ENCODE measurements at places on chromosomes 12 and 14.

DNA sequence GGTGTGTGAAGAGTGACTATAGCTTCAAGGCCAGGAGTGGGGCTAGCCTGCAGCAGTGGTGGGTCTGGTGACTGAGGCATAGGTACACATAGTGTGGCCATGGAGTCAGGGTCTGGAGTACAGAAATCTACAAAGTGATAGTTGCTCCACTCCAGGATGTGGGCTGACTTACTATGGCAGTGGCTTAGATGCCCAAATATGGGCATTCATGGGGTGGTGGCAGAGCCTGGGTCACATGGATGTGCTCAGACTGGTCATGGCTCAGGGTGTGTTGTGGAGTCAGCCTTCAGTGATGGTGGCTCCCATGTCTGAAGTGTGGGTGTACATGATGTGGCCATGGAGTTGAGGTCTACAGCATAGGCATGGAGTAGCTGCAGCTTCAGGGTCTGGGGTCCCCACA lies 27.3 kb downstream of the CLEC6A start:
- peak; percentile 51 for DNase-seq

DNA sequence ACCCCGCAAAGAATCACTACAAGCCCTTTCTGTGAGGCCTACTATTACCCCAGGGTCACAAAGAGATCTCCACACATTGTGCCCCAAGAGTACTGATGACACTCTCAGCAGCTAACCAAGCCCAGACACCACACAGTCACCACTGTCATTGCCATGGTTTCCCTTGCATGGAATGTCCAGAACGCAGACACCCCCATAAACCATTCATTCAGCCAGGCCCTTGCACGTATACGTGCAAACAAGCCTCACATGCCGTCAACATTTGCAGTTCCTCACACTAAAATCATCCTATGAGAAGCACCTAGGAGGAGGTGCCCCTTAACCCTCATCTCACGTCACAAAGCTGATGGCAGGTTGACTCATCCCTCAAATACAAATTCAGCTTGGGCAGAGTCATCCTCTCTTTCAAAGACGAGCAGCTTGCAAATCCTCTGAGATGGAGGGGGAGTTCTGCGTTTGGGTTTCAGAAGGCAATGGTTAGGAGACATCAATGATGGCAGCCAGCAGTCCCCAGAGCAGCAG lies 17.1 kb upstream of the KRT77 start:
- no peak for DNase-seq

DNA sequence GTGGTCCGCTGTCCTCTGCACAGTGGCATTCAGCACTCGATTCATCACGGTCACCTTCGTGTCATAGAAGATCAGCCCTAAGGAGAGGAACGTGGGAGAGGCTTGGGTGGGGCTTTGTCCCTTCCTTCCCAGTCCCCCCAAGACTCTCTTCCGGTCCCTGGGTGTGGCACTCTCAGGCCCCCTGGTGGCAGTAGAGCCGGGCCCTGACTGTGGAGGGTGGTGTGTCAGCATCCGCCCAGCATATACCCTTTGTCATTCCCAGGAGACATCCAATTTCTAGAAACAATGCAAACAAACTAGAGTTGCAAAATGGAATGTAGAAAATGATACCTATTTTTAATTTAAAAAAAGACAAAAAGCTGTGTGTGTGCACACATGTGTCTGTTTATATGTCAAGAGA lies 45.0 kb downstream of the TRAFD1 start:
- peak; percentile 51 for DNase-seq

DNA sequence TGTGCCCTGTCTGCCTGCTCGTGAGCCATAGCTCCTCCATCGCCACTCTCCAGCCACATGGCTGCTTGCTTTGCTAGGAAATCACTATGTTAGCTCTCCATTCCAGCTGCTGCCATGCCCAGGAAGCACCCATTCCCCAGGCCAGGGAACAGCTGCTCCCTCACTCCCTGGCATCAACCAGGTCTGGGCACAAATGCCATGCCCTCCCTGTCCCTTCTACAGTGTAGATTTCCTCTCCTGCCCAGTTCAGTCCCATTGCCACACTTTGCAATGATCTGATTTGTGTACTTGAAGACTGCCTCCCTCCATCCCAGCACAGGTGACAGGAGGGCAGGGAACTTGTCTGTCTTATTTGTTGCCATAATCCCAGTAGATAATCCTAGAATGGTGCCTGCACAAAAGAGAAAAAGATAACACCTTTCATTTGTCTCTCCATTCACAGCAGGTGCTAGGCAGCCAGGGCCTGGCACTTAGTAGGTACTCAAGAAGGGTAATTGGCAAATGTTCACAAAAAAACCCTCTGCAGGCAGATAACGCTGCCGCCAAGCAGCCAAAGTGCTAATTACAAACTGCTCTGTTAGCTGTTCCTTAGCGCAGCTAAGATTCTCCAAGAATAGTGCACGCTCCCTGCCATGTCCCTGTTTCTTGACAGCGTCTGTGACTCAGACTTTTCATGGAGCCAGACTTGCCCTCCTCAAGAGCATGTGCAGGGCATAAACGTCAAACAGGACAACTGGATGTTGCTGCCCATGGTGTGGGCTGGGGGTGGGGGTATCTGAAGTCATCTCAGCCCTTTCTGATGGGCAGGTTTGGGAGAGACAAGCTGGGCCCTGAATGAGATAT lies 69.1 kb downstream of the ARL6IP4 start:
- no peak for DNase-seq

DNA sequence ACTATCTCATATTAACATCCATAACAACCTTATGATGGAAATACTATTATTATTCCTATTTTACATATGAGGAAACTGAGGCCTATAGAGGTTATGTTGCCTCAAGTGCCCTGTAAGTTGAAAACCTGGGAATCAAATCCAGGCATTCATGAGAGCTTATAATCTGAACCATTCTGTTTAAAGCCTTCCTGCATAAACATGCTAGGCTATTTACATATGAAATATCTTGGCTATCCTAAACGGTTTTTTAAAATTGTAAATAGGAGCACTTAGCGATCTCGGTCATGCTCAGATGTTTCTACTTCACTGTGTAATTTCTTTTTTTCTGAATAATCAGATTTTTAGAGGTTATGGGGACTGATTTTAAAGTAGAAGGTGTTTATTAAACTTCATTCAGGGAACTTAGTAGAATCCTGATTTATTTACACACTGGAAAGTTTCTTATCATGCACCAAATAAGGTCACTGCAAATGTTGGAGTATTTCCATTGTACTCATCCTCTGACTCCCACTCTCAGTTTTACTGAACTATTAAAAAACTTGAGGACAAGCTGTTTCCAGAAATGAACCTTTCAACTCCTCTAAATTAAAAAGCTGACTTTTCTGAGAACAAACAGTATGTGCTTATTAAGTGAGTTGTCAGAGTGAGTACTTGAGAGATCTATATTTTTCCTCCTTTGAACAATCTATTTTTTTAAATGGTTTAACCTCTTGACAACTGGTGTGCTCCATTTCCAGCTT lies 141.7 kb downstream of the PIK3C2G start:
- no peak for DNase-seq

GRCh38 chr12:45522227-45522626 lies 207.3 kb upstream of the ARID2 start:
- DNase-seq: no peak

DNA sequence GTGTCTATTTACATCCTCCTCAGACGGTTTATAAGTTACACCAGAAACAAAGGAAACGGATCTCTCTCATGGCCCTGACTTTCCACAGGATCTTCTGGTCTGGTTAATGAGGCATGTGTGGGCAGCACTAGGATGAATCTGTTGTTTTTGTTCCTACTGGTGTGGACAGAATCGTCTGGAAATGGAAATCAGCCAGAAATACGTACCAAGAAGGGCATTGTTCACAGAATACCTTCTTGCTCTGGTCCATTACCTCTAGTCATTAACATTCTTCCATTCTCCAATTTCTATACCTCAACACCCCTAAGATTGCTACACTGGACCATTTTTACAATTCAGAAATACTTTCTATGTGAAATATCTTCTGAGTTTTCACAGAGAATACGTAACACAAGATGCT lies 86.0 kb downstream of the TPH2 start:
- DNase-seq: no peak

DNA sequence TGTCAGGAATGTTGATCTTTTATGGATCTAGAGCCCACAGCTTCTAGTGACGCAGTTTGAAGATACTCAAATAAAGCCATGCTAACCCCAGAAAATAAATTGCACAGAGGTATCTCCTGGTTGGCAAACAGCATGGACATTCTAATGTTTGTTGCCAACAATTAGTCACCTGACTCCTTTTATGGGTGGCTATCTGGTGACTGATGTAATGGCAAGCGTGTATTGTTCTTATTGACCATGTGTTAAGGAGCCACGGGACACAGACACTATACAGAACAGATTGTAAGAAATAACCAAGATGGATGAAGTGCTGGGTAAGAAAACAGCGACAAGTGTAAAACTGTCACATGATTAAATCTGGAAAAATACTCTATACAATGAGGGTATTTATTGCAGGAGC lies 401.3 kb upstream of the PDE3A start:
- DNase-seq: no peak

DNA sequence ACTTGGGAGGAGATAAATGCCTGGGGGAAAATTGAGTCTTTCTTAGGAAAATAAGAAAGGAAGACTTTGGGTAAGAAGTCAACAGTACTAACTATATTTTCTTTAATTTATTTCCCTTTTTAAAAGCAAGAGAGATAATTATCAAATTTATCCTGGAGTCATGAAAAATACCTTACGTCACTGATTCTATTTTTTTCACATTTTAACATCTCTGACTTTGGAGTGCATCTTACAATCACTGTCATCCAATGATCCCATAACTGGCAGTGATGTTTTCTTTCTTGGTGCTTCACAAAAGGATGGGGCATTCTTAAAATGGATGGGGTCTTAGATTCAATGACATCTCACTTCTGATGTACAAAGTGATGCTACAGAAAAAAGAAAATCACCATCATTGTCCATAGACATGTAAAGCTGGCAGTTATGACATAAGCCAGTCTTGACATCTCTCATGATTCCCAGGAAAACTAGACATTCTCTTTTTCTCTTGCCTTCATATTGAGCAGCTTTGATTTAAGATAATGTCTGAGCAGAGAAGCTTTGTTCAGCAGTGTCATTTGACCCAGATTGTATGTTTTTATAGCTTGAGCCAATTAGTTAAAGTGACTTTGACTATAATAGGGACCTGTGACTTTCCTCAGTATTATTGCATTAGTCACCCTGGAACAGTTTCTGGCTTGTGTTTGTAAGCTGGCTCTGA lies 236.2 kb downstream of the EGLN3 start:
- no peak for DNase-seq

GRCh38 chr12:113082486-113083148 lies 26.1 kb downstream of the DTX1 start:
- no peak for DNase-seq

- DNase-seq: peak; percentile 44
Observed at GRCh38 chr14:64891839-64892375, 12.2 kb upstream of the SPTB start.

DNA sequence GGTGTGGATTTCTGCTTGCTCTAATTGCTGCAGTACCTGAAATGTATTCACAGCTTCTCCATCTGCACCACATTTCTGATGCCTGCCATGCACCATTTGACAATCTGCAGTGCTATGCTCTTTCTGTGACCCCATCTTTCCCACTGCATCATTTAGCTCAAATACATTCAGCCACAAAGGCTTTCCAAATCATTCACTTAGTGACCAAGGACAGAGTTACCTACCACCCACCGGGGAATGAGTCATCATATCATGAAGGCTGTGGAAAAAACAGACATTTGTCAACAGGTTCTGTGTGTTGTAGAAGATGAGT lies 465.5 kb upstream of the ATP2B1 start:
- DNase-seq: peak; percentile 49

GRCh38 chr14:67620217-67620785 lies 581 bp downstream of the ARG2 start:
- DNase-seq: no peak

GRCh38 chr12:129941618-129942017 lies 37.8 kb upstream of the TMEM132D start:
- DNase-seq: no peak

- no peak for DNase-seq
Observed at GRCh38 chr14:44163946-44164345, 343.1 kb downstream of the FSCB start.

DNA sequence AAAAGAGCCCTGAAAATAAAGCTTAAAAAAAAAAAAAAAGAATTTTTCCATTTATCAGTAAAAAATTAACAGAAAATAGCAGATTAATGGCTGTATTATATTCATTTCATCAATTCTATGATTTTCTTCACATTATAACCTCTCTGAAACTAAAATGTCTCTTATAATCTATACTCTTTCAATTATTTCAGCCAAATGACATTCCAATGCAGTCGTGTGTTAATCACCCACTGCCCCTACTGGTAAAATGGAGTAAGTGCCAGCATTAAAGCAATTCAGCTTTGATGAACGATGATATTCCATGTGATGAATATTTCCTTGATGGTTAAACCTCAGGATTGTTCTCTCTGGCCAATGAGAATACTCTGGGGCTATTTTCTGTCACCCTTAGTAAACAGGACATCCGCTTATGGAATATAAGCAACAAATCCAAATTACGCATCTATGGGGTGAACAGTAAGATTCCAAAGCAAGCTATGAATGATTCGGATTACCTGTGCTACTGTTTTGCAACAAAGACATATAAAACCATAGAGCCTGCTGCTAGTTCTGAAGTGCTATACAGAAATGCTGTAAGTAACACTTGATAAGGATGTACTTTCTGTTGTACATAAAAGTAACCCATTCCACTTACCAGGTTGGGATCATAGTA lies 20.3 kb upstream of the SYCP3 start:
- DNase-seq: no peak

DNA sequence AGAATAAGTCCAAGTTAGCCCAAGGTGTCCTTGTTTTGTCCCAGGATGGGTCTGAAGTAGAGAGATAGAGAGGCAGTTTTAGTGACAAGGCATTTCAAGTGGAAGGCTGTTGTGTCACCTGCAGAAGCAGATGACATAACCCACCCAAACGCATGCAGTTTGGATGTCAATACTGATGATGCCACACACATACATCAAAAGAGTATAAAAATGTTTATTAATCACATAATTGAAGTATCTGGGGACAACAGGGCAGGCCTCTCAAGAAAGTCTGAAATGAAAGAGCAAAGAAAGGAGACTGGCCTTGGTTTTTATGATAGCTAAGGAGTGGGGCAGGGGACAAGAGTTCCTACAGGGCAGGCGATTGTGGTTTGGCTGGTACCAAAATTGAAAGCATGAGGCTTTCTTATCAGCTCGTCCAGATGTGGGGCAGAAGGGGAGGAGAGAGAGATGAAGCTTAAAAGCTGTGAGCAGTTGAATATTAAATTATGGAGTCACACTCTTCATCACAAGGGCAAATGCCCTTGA lies 78.4 kb upstream of the TSPAN8 start:
- no peak for DNase-seq

DNA sequence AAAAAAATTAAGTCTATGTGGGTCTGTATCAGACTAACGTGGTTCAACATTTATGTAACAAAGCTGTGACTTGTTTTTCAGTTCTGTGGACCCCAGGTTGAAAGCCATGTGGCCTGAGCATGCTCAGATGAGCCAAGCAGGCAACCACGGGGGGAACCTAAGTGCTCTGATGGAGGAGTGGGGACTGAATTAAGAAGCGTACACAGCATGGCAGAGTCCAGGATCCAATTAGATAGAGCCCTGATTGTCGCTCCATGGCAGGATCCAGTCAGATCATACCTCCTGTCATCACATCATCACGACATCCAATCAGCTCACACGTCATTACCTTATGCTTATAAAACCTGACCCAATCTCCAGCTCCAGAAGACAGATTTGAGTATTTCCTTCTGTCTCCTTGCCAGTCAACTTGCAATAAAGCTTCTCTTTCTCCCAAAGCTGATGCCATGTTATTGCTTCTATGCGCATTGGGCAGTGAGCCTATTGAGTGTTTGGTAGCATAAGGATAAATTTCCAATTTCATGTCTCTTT lies 1013.1 kb upstream of the TMEM132C start:
- no peak for DNase-seq

Data from activated CD8-positive, alpha-beta memory T cell treated with anti-CD3 and anti-CD28 coated beads, Interleukin-2, amount 10 ng/mL, durations not matched to agents 7 days and 5 days (primary cell).